Activated T-cell treated with anti-CD3 and anti-CD28 coated beads, Interleukin-2, amount 50 U/mL, for 72 hours (primary cell): ENCODE measurements at places on chromosomes 6 and 20. TPM values are rescaled to one million over a fixed set of nuclear protein-coding genes. Genes with fewer than 3 reads are reported as not detected.

GABRR1 gene
- total RNA-seq, result not detected

DNA sequence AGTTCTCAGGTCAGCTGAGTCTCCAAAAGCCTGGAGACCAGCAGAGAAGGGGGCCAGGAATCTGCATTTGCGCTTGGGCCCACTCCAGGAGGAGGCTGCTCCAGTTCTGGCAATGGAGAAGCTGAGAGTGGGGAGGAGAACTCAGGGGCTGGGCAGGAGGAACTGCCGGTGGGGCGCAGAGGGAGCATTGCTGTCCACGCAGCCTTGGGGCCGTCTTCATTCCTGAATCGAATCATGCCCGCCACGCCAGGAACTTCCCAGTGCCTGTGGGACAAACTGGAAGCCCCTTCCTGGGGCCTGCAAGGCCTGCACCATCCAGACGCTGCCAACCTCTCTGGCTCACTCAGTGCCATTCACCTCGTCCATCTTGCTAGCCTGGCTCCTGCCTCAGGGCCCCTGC lies 16.9 kb downstream of the RAB44 start:
- H3K27ac ChIP-seq, result no peak overlapping the region
- H3K27me3 ChIP-seq, result no peaks in the 10 kb centered on the region
- no peaks in the 10 kb centered on the region for H3K36me3 ChIP-seq
- DNase-seq, result no peak

CRIP3 gene
- 0.90 TPM for total RNA-seq

TRIM15 gene
- total RNA-seq, result 0.84 TPM

DNA sequence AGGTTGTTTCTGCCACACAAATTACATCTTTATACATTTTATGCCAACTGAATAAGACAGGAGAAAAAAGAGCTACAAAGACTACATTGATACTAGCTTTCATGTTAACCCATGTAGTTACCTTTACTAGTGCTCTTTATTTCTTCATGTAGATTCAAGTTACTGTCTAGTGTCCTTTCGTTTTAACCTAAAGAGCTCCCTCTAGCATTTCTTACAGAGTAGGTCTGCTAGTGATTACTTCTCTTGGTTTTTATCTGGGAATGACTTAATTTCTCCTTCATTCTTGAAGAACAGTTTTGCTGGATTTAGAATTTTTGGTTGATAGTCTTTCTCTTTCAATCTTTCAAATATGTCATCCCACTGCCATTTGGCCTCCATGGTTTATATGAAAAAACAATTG lies 21.2 kb upstream of the NOP56 start:
- no peak overlapping the region for H3K4me3 ChIP-seq
- no peak for DNase-seq
- H3K27ac ChIP-seq, result no peak overlapping the region
- H3K4me1 ChIP-seq, result no peaks in the 10 kb centered on the region
- H3K27me3 ChIP-seq, result peaks cover 58% of the 10 kb centered on the region

GRCh38 chr6:154998855-154999254 lies 3.7 kb downstream of the TIAM2 start:
- no peak overlapping the region for H3K4me3 ChIP-seq
- no peak for DNase-seq
- peaks cover 22% of the 10 kb centered on the region for H3K4me1 ChIP-seq
- H3K27ac ChIP-seq, result no peak overlapping the region
- no peaks in the 10 kb centered on the region for H3K36me3 ChIP-seq
